ENCODE measurements at places on chromosomes 12 and 14.
A peak's percentile ranks its signal among the peaks of the same experiment; 100 is the strongest.

- no peak for DNase-seq
Observed at GRCh38 chr14:39372656-39373055, 59.6 kb downstream of the FBXO33 start.

DNA sequence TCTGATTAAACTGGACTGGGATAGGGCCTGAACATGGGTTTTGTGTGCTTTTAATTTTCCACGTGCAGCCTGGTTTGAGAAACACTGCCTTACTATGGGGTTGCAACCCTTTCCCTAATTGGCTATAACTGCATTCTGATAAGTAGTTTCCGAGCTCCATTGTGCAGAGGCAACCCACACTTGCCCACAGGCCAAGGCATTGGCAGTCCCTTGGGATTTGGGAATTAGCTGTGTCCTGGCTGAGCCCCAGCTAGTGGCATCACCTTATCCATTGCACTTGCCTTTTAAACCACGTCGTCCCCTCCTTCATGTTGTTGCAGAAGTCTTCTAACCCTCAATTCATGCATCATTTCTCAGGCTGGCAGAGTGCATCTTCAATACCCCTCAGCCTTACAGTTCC is 10.2 kb downstream of the VCPKMT start:
- no peak for DNase-seq

GRCh38 chr12:118033902-118034301 is 17.4 kb downstream of the RFC5 start:
- no peak for DNase-seq

DNA sequence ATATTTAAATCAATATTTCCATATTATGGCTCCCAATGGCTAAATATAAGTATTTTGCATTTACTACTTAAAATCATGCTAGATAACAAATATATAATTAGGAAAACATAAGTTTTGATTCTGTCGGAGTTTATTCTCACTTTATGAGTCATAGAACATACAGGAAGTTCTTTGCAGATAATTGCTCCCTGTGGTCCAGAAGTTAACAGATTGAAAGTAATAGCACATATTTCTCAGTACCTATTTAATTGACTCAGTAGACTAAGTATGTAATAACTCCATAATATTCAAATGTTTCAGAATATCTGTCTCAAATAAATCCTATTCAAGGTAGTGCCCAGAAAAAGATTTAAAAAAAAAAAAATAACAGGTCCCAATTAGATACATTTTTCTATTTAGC is 806.0 kb upstream of the ATXN7L3B start:
- DNase-seq, result no peak

GRCh38 chr12:69653703-69654102 is 43.0 kb upstream of the LRRC10 start:
- no peak for DNase-seq

- DNase-seq, result no peak
Observed at GRCh38 chr14:72275242-72275641, 343.0 kb downstream of the RGS6 start.

DNA sequence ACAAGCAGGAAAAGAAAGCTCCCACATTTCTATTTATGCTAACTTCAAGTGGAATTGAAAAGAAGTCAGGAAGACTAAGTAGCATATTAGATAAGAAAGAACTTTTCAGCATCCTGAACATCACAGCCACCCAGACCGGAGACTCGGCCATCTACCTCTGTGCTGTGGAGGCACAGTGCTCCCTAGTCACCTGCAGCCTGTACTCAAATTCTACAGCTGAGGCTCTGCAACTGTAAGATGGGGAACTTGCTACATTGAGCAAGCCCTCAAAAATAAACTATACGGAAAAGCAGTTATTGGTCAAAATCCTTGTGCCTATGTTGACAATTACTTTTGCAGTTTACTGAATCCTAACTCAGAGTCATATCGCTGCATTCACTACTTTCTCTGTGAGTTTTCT is 361.9 kb downstream of the DAD1 start:
- no peak for DNase-seq

GRCh38 chr12:120402217-120402616 is 33.3 kb upstream of the MSI1 start:
- DNase-seq, result no peak

GRCh38 chr12:120798696-120799095 is 73.1 kb downstream of the ACADS start:
- no peak for DNase-seq

GRCh38 chr14:63659726-63660125 is 18.1 kb upstream of the WDR89 start:
- no peak for DNase-seq

- peak; percentile 96 for DNase-seq
Observed at GRCh38 chr12:129550353-129550752, 353.5 kb downstream of the TMEM132D start.

Measured in NCI-H1436 treated with DMSO at 0.1 percent for 48 hours (cell line).